HAP-1 (cell line): ENCODE measurements at places on chromosomes 4 and X.
A peak's percentile ranks its signal among the peaks of the same experiment; 100 is the strongest.

DNA sequence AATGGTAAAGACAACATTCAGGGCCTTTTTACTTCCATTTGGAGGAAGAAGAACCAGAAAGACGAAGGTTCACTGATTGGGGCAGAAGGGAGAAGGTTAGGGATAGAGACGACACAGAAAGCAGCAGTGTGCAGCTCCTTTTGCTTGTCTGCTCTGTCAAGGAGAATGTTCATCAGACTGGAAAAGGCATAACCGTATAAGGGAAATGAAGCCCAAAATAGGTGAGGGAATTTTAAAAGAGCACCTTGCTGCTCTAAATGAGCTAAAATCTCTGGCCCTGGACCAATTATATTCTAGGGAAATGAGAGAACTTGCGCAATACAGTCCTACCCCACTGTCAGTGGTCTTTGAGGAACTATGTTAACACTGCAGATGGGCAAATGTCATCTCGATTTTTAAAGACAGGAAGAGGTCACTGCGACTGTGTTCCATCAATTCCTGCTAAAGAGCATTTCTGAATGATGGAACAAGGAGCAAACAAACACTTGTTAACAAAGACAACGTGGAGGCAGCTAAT is 909.8 kb upstream of the FTHL17 start:
- no peak for DNase-seq

DNA sequence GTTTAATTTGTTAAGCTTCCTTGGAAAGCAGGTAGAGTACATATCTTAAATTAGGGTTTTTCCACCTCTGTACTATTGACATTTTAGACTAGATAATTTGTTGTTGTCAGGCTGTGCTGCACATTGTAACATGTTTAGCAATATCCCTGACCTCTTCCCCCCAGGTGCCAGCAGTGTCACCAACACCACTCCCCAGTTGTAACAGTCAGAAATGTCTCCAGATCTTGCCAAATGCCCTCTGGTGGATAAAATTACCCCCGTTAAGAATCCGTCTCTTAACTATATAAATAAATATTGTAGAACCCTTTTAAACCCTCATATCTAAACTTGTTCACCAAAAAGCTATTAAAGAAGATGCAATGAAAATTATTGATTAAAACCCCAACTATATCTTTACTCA is 161.5 kb downstream of the ARHGAP6 start:
- no peak for DNase-seq

DNA sequence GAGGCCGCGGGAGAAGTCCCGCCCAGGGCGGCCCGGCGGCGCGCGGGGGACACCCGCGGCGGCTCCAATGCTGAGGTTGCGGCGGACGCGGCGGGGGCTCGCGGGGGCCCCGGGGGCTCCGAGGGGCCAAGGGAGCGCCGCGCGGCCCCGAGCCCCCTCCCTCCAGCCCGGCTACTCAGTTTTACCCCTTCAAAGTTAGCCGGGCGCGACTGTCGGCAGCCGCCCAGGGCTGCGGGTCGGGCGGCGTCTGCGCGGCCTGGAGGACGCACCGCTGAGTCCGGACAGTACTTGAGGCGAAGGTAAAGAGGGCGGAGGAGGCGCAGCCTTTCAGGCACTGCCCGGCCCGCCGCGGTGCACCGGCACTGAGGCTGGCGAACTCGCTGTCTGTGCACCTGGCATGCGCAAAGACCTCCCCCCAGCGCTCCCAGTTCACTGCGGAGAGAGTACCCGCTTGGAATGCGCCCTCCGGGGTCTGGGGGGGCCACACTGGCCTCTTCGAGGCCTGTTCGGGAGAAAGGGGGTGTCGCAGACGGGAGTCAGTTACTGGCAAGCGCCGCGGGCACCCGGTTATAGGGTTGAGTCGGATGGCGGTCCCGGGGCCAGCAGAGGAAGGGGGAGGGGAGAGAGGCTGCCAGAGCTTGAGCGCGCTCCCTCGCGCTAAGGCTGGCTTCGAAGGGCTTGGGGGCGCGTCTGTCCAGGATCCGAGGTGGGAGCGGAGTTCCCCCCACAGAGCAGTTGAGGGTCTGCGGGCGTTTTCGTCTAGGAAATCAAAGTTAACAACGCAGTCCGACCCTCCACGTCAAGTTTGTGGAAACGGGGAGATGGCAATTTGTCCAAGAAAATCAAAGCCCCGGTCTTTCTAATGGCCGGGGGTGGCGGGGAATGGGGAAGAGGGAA is 1.1 kb downstream of the PCDH19 start:
- DNase-seq, result no peak

- DNase-seq, result no peak
Observed at GRCh38 chr4:1370321-1371124, 23.5 kb downstream of the UVSSA start.

GRCh38 chr4:16259241-16259888 is 33.1 kb upstream of the TAPT1 start:
- DNase-seq, result no peak

- no peak for DNase-seq
Observed at GRCh38 chrX:121457096-121457495, 409.7 kb downstream of the GLUD2 start.

DNA sequence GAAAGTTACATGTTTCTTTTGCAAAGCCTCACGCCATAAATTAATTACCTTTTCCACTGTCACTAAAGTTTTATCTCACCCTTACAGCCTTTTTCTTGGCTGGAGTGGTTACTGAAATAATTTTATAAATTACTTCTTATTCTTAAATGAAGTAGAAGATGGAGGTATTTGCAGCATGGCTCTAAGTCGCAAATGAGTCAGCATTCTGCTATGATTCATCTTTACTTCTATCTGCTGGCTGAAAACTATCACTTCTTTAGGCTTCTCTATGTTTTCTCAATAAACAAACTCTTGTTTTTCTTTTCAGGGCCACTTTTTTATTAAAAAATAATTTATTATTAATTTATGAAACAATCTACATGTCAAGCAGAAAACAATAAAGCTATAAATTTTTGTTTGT is 210.2 kb upstream of the GYPA start:
- no peak for DNase-seq

- DNase-seq, result no peak
Observed at GRCh38 chr4:74120086-74120485, 21.1 kb upstream of the CXCL2 start.

DNA sequence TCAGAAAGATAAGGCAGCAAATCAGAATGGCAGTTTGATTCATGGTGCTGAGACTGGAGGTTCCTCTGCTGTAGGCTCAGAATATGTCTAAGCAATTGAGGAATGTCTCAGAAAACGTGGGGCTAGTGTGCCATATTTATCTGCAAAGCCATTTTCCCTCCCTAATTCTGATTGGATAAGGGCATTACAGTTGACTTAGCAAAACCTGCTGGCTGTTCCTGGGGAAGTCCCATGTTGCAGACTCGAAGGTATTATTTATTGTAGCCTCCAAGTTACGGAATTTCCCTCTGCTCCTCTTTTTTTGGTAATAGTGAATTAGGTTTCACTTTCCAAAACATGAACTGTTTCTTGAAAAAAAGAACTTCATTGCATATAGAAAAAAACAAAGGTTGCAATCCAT is at the start of gene CXCL10:
TSS of gene CXCL10 (minus strand) at position 109 of the 400 bp plus-strand sequence. CDS start at position 43, 66 bp downstream.
- DNase-seq, result no peak

GRCh38 chrX:74179990-74180389 is 124.0 kb upstream of the ZCCHC13 start:
- DNase-seq, result no peak

DNA sequence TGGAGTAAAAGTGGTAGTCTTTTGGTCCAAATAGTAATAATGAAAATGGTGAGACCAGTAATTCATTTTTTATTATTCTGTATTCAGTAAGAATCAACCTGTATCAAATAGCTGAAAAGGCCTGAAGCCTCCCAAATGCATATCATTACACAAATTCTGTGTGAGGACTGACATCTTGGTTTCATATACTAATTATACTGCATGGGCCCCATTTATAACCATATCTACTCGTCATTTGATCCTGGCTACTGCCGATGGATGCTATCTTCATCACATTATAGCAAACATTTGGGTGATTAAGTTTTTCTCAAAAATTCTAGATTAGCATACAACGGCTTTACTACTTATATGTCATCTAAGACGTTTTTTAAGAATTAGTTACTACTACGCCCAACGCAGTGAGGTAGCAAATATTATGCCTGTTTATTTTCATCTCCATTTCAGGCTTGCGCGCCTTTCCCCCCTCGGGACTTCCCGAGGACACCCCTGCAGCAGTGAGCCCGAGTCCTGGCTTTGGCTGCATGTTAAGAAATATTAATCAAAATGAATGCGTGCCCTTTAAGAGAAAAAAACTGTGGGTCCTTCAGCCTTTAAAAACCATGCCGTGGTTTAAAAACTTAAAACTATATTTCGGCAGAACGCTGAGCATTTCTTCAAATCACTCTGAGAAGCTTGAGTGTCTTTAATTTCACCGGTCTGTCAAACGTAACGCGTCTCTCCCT is 814 bp upstream of the MMAA start:
- DNase-seq, result no peak

- no peak for DNase-seq
Observed at GRCh38 chrX:79065696-79066095, 78.8 kb upstream of the GPR174 start.

- no peak for DNase-seq
Observed at GRCh38 chr4:105433421-105433820, 40.4 kb downstream of the PPA2 start.

DNA sequence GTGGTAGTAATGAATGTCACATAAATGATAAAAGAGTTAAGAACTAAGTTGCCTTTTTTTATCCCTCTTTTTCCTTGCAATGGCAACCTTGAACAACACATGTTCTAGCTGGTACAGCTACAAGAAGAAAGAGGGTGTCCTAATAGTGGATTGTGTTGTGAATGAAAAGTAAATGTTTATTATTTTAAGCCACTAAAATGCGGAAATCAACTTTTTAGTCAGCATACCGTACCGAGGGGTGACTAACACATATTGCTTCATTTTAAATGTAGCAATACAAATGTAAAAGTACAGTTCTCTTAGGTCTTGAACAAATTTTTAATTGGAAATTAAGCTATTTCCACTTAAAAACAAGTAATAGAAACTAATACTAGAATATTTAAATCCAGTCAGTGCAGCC is 17.7 kb upstream of the AP1AR start:
- DNase-seq, result no peak

GRCh38 chr4:95548738-95549245 is at the start of gene UNC5C:
TSS of gene UNC5C (minus strand) at chr4:95548973.
- peak; percentile 64 for DNase-seq

GRCh38 chr4:101870874-101871273 is 80.3 kb downstream of the BANK1 start:
- DNase-seq, result no peak

DNA sequence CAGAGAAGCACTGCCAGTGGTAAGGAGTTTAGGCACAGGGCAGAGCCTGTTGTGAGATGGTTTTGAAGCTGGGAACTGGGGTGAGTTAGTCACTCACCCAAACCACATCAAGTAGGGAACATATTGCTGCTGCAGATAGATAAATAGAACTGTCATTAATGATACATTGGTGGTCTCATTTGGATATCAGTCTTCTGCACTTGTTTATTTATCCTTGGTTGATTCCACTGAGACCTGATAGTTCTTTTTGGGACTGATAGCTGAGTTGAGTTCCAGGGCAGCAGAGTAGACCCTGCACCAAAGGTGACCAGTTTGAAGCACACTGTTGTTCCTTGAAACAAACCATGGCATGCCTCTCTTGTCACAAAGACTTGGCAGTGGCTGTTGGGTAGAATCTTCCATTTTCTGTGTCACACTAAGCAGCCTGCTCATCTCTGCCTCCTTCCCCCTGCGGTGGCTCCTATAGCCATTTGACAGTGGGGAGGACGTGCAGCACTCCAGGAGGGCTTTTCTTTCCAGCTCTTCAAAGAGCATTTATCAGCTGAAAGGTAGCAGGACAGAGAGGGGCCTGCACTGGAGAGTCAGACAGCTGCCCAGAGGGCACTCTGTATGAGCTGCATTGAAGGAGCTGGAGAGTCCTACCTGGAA is 59.7 kb upstream of the TMEM164 start:
- no peak for DNase-seq

DNA sequence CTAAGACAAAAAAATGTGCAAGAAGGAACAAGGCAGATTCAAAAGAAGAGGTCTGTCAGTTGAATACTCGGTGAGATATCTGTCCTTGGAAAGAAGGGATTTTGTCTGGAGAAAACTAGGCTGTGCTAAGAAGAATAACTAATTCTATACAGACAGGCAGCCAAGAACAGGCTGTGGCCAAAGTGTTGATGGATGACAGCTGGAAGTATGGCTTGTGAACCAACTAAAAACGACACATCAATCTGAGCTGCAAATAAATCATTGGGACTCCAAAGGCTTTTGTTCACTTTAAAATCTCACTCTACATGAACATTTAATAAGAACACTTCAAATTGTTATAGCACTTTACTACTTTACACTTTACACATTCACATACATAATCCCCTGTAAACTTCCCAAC is 70.5 kb upstream of the IGSF1 start:
- no peak for DNase-seq

GRCh38 chr4:165663411-165663810 is 209.6 kb upstream of the TLL1 start:
- DNase-seq, result no peak

DNA sequence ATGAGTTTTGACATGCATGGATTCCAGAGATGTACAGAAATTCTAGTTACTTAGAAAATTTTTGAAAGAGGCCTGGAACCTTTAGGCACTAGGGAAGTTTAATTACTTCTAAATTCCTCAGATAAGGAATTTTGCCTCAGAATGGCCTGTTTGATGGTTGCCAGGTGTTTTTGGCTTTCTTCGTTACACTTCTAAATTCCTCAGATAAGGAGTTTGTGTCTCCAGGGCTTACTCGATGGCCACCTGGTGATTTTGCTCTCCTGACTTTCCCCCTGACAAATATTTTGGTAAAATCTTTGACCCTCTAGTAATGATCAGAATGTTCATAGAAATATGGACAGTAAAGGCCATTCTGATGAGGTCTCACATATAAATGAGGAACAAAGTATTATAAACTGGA is 64.3 kb downstream of the BEX3 start:
- no peak for DNase-seq

- DNase-seq, result no peak
Observed at GRCh38 chr4:73193659-73194058, 64.9 kb downstream of the ANKRD17 start.

- no peak for DNase-seq
Observed at GRCh38 chrX:120238933-120239332, 11.7 kb upstream of the ZBTB33 start.

- no peak for DNase-seq
Observed at GRCh38 chr4:85399270-85399669, 75.7 kb upstream of the ARHGAP24 start.

DNA sequence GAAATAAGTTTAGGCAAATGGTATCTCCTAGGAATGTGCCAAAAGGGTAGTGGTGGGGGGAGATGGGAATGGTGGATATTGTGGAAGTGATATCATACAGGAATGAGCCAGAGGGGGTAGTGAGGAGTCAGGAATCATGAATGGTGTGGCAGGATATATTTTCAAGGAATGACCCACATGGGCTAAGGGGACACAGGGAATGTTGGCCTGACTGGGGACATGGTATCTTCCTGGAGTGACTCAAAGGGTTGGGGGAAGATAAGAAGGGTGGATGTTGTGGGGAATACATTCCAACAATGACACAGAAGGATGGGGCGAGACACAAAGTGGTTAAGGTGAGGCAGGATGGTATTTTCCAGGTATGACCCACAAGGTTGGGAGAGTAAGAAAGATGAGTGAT is 60.6 kb downstream of the MAOA start:
- DNase-seq, result no peak
